Dermis microvascular lymphatic vessel endothelial cell (primary cell): ENCODE measurements at places on chromosomes 7 and 10. TPM values are rescaled to one million over a fixed set of nuclear protein-coding genes. Genes with fewer than 3 reads are reported as not detected.

The MYH16 gene
- under 0.01 and 0.13 TPM in 2 replicates for total RNA-seq

The RBM20 gene
- 0.77 and 1.5 TPM in 2 replicates for total RNA-seq

The MPP7 gene
- total RNA-seq, result 4.1 and 11.5 TPM in 2 replicates

The ARMC3 gene
- total RNA-seq, result not detected in 2 replicates

The MYO1G gene
- total RNA-seq, result under 0.01 and 0.13 TPM in 2 replicates

The PAPOLB gene
- total RNA-seq, result 0.13 and 0.25 TPM in 2 replicates

The GHRHR gene
- not detected in 2 replicates for total RNA-seq

The ZPBP gene
- not detected in 2 replicates for total RNA-seq

The ING3 gene
- 21.1 and 26.3 TPM in 2 replicates for total RNA-seq

The PDGFA gene
- total RNA-seq, result 53.9 and 81.2 TPM in 2 replicates

The RBM28 gene
- total RNA-seq, result 6.5 and 7.0 TPM in 2 replicates
